ENCODE measurements at places on chromosomes 7 and 10. TPM values are rescaled to one million over a fixed set of nuclear protein-coding genes. Genes with fewer than 3 reads are reported as not detected.

Gene NKX2-3
- total RNA-seq, result 0.15 TPM

Gene CBLL1
- 34.7 TPM for total RNA-seq

Gene GRID2IP
- total RNA-seq, result 0.13 TPM

Gene FAM25G
- total RNA-seq, result not detected

Gene ABCC2
- total RNA-seq, result 6.5 TPM

Gene GNAT3
- not detected for total RNA-seq

Gene PIK3CG
- 0.13 TPM for total RNA-seq

Gene PLPP4
- total RNA-seq, result 0.18 TPM

Gene COBL
- 0.39 TPM for total RNA-seq

Gene TMEM176B
- 0.31 TPM for total RNA-seq

Gene UNCX
- not detected for total RNA-seq

GRCh38 chr7:28411876-28412662 lies at the start of gene CREB5:
TSS of gene CREB5 (plus strand) at chr7:28412518. CDS start at chr7:28412915, 397 bp downstream.
- DNase-seq, result no peak

DNA sequence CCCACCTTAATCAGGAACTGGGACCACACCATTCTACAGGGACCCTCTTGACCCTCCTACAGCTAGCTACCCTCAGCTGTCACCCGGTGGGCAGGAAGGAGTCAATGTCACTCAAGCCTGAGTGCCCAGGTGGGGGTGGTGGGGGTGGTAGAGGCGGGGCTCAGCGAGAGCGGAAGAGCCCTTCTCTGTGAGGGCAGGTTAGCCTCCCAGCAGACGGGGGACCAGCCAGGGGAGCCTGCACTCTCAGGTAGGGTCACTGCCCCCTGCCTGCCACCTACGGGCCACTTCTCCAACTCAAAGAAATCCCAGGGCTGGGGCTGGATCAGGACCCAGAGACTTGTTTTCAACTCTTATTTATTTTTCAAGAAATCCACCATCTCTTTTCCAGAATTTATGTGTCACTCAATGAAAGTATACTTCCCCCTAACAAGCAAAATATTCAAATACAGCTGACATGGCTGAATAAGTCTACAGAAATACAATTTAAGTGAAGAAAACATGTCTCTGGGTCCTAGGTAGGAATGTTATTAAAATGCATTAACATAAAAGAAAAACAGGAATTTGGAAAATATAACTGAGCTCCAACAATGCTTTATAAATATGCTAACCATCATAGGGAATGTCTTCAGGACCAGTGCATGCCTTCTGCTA lies 63.4 kb upstream of the DDC start:
- no peak for DNase-seq

- DNase-seq, result no peak
Measured at GRCh38 chr10:29205787-29206186, 83.1 kb upstream of the LYZL1 start.

DNA sequence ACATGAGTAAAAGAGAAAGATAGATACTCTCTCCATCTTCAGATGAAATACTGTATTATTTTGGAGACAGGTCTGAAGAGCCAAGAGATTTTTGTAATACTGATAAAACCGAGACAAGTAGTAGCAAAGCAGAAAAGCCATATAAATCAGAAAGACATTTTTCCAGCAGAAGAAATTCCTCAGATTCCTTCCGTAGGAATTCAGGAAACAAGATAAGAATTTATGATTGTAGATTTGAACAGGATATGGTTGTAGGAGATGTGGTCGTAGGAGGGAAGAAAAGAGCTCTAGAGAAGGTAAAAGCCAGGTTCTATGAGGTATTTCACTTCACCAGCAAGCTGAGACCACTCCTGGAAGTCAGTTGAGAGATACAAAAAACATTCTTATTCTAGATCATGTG lies 17.6 kb upstream of the AASS start:
- no peak for DNase-seq

DNA sequence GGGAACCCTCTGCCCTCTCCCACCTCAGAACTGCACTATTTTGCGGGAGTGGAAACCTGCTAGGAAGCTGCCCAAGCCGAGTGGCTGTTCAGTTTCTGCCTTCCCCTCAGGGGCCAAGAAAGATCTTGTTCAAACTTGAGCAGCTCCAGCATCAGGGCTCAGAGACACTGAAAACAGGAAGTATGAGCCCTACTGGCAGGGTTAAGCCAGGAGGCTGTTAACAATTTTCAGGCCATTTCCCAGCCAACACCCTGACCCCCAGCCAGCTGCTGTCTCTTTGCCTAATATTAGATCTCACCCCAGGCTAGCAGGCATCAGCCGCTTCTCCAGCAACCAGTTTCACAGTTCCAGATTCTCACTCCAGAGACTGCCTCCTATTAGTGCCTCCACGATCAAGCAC lies 9.2 kb downstream of the PLAU start:
- no peak for DNase-seq

DNA sequence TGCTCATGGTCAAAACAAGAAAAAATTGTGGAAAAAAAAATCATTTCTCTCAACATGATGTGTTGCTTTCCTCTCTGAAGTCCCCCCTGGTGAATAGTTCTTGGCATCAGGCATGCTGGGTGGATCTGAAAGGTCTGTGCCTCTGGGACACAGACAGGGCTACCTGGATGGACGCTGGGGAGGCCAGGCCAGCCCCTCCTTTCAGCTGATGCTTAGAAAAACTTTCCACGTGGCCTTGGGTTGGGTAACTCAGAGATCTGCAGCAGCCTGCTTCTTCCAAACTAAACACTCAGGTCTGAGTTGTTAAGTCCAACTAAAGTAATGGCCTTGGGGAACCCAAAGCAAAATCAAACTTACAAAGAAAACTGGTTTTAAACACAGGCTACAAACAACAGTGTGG lies 113.0 kb downstream of the CCDC3 start:
- DNase-seq, result no peak

- no peak for DNase-seq
Measured at GRCh38 chr10:114402871-114403540, 1.3 kb downstream of the AFAP1L2 start.

DNA sequence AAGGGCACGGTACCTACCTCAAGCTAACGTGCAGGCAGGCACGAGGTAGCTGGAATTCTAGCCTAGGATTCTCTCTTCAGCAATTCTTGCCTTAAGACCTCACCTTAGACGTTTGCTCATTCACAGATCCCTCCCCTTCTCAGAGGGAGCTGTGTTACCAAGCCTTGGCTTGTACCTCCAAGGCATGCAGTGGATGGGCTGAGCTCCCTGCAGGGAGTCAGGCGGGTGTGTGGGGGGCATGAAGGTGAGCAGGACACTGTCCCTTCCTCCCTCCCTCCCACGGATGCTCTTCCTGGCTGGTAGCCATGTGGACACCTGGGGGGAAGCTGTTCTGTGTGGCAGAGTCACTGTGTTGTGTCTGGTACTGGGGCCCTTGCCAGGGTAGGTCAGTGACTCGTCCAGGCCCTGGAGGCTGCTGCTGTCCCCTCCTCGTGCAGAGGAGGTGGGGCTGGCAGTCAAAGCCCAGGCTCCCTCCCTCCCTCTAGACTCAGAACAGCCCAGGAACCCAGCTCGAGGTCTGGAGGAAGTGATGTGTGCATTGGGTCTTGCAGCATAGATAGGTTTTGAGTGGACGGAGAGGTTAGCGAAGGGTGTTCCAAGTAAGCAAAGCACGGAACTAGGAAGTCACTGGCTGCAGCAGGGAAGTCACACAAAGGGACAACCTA lies 222.2 kb upstream of the SH2B2 start:
- no peak for DNase-seq

GRCh38 chr7:129778770-129779601 lies 167.5 kb downstream of the NRF1 start:
- no peak for DNase-seq

DNA sequence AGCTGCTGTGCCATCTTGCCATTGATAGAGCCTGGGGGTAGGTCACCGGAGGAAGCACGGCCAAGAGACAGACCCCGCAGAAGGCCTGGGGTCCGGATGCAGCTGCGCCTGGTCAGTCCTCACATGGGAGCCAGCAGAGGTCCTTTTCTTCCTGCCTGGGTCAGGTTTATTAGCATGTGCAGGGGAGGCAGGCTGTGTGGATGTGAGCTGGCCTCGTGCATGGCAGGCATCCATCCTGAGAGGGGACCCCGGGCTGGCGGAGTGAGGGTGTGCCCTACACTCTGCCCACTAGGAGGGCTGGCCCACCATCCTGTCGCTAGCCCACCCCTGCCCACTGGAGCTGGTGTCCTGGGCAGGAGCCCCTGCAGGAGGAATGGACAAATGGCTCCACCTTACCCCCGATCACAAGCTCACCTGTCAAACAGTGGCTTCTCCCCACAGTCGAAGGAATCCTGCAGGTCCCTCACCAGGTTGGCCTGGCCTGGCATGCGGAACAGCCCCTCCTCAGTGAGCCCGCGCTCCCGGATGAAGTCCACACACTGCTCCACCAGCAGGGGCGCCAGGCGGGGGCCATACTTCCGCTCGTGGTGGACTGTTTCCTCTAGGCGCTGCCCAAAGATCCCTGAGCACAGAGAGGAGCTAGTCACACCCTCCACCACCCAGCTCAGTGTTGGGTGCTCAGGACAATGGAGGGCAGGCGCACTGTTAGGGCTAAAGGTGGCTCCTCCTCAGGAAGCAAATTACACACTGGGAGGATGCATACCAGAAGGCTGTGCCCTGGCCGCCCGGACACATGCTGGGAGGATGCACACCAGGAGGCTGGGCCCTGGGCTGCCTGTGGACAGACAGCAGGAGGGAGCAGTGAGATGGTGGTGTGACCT lies 145.4 kb downstream of the ARHGAP22 start:
- no peak for DNase-seq

DNA sequence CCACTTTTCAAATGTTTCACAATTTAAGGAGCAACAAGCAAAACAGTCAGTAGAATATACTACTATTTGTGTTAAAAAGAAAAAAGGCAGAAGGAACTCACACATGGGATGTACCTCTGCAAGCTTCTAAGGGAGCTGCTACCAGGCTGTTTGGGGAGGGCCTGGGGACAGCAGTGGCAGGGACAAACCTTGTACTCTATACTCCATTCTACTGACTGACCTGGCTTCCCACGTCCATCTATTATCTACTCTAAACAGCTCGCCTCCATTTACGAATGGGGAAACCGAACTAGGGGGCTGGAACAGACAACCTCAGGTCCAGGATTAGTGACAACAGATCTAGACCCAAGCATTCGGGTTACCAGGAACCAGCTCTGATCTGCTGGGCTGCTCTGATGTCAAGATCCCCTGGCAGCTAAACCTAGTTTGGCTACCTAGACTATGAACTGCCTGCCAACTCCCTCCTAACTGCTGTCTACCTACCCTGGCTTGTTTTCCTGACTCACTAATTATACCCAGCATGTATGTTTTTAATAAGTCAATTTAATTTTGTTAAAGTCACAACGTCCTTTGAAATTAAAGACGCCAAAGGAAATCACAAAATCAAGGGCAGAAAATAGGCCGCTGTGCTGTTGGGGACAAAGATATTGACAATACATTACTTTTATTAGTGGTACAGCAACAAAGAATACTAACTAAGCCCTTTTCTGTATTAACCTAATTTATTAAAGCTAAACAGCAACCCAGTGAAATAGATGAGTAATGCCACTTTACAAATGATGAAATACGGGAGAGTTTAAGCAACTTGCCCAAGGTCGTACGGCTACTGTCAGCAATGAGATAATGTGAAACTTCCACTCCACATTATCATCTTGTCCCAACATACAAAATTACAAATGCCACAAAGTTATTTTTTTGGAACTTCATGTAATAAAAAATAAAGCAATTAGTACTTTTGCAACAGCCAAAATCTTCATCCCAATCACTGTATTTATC lies 5.3 kb downstream of the PSAP start:
- no peak for DNase-seq

DNA sequence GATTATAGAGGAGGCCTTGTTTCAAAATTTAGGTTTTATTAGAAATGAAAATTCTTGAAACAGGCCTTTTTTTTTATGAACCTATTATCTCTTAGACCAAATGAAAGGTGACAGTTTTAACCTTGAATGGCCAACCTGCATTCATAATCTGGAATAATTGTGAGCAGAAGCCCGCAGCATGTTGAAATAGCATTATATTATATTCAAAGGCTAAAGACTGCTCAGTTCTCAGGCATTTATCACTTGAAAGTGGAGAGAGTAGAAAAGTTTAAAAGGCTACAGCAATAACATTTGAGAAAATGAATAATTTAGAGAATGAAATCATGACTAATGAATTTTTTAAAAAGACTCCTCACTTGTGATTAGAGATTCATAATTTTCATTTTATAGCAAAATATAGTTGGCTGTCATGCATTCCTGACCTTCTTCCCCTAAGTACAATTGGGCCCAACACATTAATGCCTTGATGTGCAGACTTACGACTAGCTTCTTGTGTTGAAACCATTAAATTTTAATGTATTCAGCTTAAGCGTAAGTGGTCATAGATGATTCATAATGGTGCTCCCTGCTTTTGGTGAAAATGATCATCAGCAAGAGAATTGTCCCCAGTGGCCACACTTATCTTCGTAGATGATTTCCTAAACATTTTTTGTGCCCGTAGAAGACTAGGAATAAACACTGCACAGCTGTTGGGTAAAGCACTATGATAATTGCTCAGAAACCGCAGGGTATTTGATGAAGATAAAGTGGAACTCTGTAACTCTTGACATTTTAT lies 346.6 kb upstream of the BMPER start:
- no peak for DNase-seq

DNA sequence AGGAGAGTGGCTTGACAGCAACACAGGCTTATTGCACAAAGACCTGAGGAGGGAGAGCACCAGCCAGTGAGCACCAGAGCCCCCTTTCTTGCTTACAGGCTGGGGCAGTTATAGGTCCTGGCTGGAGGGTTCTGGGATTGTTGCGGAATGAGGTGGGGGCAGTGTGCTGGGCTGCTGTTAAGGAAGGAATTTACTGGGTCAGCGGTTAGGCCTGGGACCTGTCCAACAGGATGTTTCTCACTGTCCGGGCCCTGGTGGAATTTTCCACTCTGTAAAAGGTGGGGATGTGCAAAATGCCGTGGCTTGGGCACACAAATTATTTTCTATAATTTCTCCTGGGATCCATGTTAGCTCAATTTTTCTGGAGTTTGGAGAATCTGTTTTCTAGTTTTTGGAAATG lies 757.3 kb downstream of the TYW1 start:
- no peak for DNase-seq

- DNase-seq, result no peak
Measured at GRCh38 chr10:4692206-4692605, 133.8 kb upstream of the AKR1E2 start.

DNA sequence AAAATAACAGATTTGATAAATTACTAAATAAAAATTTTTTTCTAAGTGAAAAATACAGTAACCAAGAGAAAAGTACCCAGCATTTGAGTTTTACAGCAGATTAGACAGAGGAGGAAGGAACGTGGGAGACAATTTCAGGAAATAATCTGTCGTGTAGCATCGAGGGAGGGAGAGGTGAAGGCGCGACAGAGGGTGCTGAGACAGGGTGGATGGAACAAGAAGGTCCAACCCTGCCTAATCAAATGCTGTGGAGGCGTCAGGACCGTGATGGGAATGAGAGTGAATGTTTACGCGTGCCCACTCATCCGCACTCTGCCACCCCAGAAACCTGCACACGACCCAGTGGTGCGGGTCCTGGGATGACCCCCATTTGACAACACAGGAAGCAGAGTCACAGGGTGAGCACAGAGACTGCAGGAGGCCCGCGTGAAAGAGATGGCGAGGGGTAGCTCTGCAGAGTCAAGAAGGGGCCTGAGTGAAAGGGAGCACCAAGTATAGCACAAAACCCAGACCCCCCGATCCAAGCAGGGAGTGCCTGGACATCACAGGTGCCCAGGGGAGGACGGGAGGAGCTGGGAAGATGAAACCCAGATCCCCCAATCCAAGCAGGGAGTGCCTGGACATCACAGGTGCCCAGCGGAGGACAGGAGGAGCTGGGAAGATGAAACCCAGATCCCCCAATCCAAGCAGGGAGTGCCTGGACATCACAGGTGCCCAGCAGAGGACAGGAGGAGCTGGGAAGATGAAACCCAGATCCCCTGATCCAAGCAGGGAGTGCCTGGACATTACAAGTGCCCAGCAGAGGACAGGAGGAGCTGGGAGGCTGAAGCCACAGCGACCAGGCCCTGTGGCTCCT lies 558.9 kb downstream of the DNAJB6 start:
- no peak for DNase-seq
